ENCODE measurements at places on chromosomes 4 and X.

DNA sequence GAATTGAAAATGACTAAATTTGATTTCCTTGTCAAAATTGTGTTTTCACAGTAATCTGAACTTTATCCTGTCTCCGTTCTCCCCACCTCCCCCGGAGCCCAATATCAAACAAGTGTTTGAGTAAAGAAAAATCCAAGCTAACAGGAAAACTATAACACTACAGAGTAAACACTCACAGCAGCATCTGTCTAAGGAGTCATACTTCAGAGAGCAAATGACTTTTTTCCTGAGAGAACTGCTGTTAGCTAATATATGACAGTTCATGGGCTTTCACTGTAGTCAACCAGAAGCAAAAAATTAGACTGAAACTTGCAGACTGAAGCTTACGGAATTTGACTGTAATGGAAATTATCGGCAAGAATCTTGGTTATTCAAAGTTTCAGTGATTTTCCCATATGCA, 321.7 kb downstream of the ANKRD50 start:
- no peak for DNase-seq

DNA sequence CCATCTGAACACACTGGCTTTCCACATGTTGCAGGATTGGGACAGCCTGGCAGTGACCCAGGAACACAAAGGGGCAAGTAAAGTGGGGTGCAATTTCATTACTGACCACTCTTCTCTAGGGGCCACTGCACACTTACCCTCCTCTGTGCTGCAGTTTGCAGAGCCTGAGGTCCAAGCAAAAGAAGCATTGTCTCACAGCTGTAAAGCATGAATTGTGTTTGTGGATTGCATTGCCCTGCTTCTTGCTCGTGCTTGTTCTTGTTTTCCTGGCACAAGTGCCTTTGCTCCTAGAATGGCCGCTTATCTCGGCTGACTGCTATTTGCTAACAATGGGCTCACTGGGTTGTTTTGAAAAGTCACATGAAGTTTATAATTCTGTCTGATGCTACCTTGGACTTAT, 209.1 kb upstream of the JADE1 start:
- no peak for DNase-seq

GRCh38 chr4:2182994-2183393, 58.9 kb downstream of the HAUS3 start:
- DNase-seq: no peak

DNA sequence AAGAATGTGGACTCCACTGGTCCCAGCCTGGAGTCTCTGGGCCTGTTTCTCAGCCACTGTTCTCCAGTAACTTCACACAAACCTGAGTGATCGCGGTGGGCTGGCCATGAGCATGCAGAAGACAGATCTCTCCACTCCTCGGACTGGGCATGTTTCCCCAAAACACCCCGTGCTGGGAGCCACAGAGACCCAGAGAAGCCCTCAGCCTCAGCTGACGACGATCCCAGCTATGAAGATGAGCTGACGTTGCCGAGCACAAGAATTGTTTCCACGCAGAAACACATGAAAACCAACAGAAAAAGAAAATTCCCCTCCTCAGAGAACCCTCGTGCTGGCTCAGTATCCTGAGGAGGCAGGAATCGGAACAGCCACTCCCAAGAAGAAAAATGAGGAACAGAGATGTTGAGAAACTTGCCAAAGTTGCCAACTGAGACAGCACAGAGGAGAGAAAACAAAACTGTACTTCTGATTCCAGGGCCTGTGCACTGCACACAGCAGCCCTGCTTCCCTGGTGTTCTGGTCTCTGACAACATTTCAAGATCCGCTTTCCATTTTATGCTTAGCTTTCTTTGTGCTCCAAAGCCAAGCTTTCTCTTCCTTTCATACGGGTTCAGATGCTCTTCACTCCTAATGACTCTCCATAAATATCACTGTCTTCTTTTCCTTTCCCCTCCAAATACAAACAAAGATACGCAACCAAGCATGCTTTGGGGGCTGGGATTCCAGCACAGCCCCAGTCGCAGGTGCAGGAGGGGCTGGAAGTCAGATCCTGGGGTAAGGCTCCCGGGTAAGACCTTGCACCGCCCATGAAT, 81.4 kb downstream of the IRF2 start:
- no peak for DNase-seq

DNA sequence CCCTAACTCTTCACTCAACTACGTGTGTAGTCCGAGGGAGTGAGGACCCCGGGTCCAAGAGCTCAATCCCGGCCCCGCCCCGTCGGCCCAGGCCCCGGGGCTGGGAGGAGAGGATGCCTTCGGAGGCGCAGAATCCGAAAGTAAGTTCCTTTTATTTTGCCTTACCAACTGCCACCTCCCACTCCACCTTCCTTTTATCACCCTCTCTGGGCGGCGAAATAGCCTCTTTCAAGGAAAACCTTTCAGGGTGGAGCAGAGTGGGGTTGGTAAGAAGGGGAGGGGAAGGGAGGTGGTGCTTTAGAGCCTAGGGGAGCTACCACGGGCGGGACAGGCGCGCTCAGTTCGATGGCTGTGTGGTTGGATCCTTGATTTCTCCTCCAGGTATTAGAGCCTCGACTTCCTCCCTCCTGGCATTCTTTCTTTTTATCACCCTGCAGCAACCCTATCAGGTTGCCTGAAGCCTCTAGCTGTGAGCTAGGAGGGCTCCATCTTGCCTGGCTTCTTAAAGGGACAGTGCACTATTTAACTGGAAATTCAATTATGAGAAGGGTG, 191.2 kb downstream of the RRAGB start:
- DNase-seq: no peak

DNA sequence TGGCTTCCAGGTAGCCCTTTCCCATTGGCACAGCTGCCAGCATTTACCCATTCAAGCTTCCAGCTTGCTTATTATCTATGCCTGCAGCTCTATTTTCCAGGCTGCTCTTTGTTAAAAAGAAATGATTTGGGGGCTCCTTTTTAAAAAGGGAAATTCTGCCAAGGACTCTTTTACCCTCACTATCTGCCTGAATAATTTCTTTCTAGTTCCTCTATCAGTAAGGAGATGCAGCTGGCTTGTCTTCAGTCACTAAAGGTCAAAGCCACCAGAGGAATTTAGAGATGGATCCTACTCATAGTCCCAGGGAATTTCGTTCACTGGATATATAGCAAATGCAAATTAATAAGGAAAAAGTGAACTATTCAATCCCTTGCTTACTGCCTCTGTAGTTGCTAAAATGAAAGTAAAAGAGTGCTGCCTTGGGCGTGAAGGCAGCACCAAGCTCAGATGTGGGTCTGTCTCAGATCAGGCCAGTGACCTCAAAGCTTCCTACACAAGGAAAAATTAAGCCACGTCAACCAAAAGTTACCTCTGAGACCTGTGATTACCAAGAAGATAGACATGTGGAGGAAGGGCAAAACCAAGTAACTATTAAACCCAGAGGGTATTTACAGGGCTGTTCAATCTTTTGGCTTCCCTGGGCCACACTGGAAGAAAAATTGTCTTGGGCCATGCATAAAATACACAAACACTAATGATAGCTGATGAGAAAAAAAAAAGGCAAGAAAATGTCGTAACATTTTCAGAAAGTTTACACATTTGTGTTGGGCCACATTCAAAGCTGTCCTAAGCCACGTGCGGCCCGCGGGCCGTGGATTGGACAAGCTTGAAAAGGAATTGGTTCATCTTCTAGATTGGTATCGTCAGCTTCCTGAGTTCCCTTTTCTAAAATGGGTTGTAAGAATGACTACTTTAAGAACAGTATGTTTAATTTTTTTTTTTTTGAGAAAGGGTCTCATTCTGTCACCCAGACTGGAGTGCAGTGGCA, 5.3 kb downstream of the ARSF start:
- DNase-seq: no peak

DNA sequence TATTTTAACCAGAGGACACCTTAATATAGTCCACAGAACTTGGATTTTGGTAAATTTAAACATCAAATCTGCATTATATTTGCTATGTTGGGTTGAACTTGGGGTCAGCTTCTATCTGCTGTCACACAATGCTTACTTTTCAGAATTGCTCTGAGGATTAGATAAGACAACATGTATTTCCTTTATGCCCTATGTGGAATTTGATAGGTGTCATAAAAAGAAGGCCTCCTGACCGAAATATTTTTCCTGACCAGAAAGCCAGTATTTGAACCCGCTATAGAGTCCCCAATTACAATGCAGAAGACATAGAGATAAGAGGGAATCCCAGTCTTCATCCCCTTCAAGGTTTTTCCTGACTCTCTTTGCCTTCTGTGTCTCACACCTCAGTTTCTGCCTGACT, 4.1 kb downstream of the MTTP start:
- no peak for DNase-seq

DNA sequence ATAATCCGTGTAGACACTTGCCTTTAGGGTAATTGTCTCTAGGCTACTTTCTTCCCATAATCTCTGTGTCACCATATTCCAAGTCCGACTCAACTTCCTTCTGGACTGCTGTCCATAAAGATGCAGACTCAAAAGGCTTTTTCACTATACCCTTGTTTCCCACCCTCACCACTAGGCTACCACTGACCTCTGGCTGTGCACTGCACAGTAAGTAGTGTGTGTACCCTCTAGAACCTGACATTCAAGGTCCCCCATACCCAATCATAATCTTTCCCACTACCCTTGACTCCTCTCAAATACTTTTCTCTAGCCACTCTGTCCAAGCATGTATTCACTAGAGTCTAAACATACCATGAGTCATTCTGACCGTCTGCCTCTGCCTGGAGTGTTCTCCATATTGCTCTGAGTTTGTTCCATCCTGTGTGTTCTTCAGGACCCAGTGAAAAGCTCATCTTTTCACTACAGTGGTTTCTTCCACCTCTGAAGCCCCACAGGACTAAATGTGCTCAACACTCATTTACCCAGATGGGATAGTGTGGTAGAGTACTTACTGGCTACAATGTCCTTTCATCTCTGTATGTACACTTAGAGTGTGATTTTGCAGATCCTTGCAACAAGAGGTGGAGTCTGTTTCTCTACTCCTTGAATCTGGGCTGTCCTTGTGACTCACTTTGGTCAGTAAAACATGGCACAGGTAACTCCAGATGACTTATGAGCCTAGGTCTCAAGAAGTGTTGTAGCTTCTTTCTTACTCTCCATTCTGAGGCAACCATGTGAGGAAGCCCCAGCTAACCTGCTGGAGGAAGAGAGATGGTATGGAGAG, 17.4 kb downstream of the JADE3 start:
- no peak for DNase-seq

GRCh38 chr4:80967346-80967745, 63.2 kb upstream of the BMP3 start:
- DNase-seq: no peak

- DNase-seq: no peak
Measured at GRCh38 chr4:28248269-28248668, 1387.6 kb downstream of the STIM2 start.
